ENCODE measurements at places on chromosomes 16 and 17. TPM values are rescaled to one million over a fixed set of nuclear protein-coding genes. Genes with fewer than 3 reads are reported as not detected.

The CFAP97D1 gene
- total RNA-seq = 0.01 TPM

The UNC45B gene
- total RNA-seq = not detected

The HS3ST4 gene
- not detected for total RNA-seq

The ABCA8 gene
- 0.24 TPM for total RNA-seq

The CEMP1 gene
- total RNA-seq = not detected

The PLA2G10 gene
- 0.33 TPM for total RNA-seq

The EVPLL gene
- total RNA-seq = not detected

The SDR42E2 gene
- not detected for total RNA-seq

The GPRC5C gene
- 65.0 TPM for total RNA-seq

The OR3A1 gene
- total RNA-seq = not detected

The DHRS7C gene
- not detected for total RNA-seq

The HOXB3 gene
- 4.5 TPM for total RNA-seq

The CA4 gene
- total RNA-seq = 0.28 TPM

The ZNF652 gene
- 9.7 TPM for total RNA-seq

The CHST4 gene
- 0.13 TPM for total RNA-seq

The ANKRD11 gene
- 117 TPM for total RNA-seq

The TTYH2 gene
- total RNA-seq = 1.8 TPM

The RRAD gene
- total RNA-seq = 53.2 TPM

The NXPH3 gene
- 1.5 TPM for total RNA-seq

The HNF1B gene
- total RNA-seq = 17.4 TPM

The ESRP2 gene
- total RNA-seq = 0.18 TPM

The PDIA2 gene
- 0.15 TPM for total RNA-seq

All from A549 treated with AZD2906 at 1 μM for 4 hours (cell line).